Kidney glomerular epithelial cell (primary cell): ENCODE measurements at places on chromosomes 16 and 17.

DNA sequence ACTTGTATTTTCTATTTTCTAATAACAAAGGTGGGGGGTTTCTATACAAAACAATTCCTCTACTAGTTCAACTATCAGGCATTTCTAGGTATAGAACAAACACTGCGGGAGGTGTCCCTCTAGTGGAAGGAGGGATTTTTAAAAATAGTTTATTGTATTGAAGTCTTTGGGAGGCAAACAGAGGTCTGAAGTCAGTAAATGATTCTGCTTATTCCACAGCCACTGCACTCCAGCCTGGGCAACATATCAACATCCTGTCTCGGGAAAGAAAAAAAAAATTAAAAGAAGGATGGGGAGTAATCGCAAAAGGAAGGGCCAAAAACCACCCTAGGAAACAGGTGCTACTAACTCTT is 648 bp upstream of the ERCC4 start:
- DNase-seq, result peak; percentile 59

- DNase-seq, result no peak
These were observed 10.8 kb upstream of the G6PC1 start for GRCh38 chr17:42889809-42890208.

GRCh38 chr16:88380619-88381018 is 2.1 kb upstream of the ZNF469 start:
- DNase-seq, result no peak

DNA sequence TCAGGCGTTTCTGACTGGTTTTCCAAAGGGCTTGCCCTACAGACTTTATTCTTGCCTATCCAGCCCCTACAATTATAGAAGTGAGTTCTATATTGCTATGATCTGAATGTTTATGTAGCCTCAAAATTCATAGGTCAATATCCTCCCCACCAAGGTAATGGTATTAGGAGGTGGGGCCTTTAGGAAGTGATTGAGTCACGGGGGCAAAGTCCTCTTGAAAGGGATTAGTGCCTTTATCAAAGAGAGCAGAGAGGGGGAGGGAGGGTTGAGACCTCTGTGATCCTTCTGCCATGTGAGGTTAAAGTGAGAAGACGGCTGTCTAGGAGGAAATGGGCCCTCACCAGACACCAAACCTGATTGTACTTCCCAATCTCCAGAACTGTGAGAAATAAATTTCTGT is 931 bp upstream of the CPHXL start:
- no peak for DNase-seq

DNA sequence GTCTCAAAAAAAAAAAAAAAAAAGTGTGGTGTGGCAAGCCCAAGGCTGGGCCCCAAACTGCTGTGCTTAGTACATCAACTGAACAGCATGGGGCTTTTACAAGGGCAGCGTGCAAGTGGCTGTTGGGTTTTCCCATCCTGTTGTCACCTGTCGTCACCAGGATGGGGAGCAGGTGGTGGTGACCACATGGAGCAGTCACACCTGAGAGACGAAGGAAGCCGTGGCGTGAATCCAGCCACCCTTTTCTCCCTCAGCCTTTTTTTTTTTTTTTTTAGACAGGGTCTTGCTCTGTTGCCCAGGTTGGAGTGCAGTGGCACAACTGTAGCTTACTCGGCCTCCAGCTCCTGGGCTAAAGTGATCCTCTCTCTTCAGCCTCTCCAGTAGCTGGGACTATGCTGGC is 4.1 kb upstream of the MRPL58 start:
- DNase-seq, result no peak

DNA sequence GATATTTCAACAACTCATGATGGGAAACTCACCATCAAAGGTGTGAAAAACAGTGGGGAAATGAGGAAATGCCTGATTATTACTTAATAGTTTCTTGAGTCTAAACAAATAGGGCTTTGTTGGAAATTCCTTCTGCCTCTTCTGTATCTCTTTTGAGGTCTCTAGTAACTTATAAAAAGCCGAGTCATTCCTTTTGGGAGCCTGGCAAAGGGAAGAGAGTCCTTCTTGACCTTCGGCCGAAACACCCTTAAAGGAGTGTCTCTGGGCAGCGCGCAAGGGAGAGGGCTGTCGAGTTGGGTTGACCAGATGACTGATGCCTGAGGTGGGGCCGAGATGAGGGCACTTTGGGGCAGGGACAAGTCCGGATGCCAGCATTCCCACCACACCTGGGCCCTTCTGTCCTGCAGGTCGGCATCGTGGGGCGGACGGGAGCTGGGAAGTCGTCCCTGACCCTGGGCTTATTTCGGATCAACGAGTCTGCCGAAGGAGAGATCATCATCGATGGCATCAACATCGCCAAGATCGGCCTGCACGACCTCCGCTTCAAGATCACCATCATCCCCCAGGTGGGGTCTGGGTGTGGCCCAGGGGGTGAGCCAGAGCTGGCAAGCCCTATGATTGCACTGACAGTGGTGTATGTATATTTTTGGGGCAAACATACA is 89.2 kb downstream of the ABCC6 start:
- DNase-seq, result no peak

- DNase-seq, result no peak
These were observed 93.5 kb downstream of the CRISPLD2 start for GRCh38 chr16:84913315-84913714.

- no peak for DNase-seq
These were observed 43.2 kb downstream of the GOSR1 start for GRCh38 chr17:30520436-30520835.
